Vagina (tissue), 2 donors: ENCODE measurements at places on chromosomes 2 and 18. TPM values are rescaled to one million over a fixed set of nuclear protein-coding genes. Genes with fewer than 3 reads are reported as not detected.

Gene SP5
- total RNA-seq: 1.7 TPM

Gene ZNF396
- total RNA-seq: 0.98 TPM

Gene TUBA4B
- total RNA-seq: not detected

GRCh38 chr2:177622521-177622920, 229.9 kb downstream of the AGPS start:
- no peaks in the 10 kb centered on the region for H3K27me3 ChIP-seq
- no peak overlapping the region for H3K27ac ChIP-seq
- H3K4me3 ChIP-seq: no peak overlapping the region
- H3K4me1 ChIP-seq: peaks cover 6% of the 10 kb centered on the region

- no peak overlapping the region for H3K4me3 ChIP-seq
- no peaks in the 10 kb centered on the region for H3K27me3 ChIP-seq
- H3K4me1 ChIP-seq: no peaks in the 10 kb centered on the region
- no peak overlapping the region for H3K27ac ChIP-seq
- no peaks in the 10 kb centered on the region for H3K36me3 ChIP-seq
- DNase-seq: peak; percentile 25
These were observed 384.0 kb downstream of the NBAS start for GRCh38 chr2:15177103-15177502.

- no peaks in the 10 kb centered on the region for H3K36me3 ChIP-seq
- peaks cover 37% of the 10 kb centered on the region for H3K4me1 ChIP-seq
- no peaks in the 10 kb centered on the region for H3K27me3 ChIP-seq
- no peak overlapping the region for H3K27ac ChIP-seq
These were observed 1.7 kb upstream of the TMEM185B start for GRCh38 chr2:120224735-120225548.

GRCh38 chr2:3639653-3640052, 18.3 kb upstream of the ALLC start:
- peak; percentile 58 for DNase-seq
- H3K27ac ChIP-seq: no peak overlapping the region
- no peaks in the 10 kb centered on the region for H3K36me3 ChIP-seq

DNA sequence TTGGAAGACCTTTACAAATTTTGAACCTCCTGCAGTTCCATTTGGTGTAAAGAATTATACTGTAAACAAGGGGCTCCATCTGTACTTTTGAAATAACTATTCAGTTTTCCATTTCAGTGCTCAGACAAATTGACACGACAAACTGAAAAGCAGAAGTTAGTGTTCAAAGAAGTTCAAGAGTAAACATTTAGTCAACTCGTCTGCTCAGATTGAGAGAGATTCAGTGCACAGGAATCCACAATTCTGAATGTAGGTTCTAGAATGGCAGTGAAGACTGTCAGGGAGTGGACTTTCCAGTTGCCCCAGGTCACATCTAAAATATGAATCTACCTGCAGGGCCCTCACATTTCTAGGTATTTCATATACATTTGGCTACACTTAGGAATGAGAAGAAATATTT, 322.3 kb upstream of the TCF4 start:
- H3K27ac ChIP-seq: no peak overlapping the region
- peaks cover 10% of the 10 kb centered on the region for H3K4me1 ChIP-seq
- H3K4me3 ChIP-seq: no peak overlapping the region
- no peak for DNase-seq

GRCh38 chr2:164651361-164651760, 30.1 kb upstream of the GRB14 start:
- no peak overlapping the region for H3K4me3 ChIP-seq
- H3K27me3 ChIP-seq: no peaks in the 10 kb centered on the region
- H3K27ac ChIP-seq: no peak overlapping the region
- no peak for DNase-seq
- H3K4me1 ChIP-seq: no peaks in the 10 kb centered on the region
- H3K36me3 ChIP-seq: no peaks in the 10 kb centered on the region

DNA sequence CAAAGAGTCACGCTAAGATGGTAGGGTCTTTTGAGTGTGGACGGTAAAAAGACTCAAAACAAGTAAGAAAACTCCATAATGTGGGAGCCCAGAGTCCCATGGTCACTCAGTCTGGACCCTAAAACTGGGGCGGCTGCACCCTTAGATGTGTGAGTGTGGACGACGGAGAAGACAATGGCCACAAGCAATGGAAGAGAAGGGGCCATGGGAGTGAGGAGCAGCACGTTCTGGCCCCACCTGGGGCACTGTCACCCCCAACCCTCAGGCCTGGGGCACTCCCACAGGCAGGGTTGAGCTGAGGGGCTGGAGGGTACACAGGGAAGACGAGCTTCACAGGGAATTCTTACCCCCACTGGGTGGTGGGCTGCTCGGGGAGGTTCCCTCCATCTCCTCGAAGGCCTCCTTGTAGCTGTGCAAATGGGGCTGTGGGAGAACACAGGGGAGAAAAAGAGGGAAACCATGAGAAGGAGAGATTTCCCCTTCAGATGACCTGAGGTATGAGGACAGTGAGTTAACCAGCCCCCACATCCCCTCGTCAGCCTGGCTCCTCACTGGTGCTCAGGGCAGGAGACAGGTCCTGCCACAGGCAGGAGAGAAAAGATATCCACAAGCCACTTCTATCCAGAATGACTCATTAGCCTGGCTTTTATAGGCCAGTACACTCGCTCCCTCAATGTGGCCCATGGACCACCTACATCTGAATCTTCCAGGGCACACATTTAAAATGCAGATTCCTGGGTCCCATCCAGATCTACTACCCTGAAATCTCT, 167.9 kb downstream of the TNS1 start:
- peaks cover 40% of the 10 kb centered on the region for H3K4me1 ChIP-seq
- no peak overlapping the region for H3K4me3 ChIP-seq
- H3K36me3 ChIP-seq: peaks cover 56% of the 10 kb centered on the region
- H3K27me3 ChIP-seq: no peaks in the 10 kb centered on the region

DNA sequence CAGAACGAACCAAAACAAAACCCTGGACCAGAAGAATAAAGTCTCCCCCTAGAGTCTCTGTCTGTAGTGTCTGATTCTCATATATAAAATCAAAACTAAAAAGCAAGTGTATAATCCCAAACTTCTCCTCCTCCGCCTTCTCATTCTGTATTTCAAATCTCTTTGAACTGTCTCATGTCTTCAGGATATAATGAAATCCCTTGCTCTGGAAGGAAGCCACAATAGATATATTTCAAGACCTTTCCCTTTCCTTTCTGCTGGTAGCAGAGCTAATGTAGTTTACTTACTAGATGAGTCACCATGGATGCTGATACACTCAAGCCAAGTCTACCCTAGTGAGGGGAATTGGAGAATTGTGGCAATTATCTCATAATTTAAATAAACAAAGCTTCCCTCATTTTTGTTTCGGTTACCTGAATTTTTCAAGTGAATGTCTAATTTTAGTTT, 33.5 kb upstream of the CCDC93 start:
- peaks cover 5% of the 10 kb centered on the region for H3K4me1 ChIP-seq
- no peaks in the 10 kb centered on the region for H3K36me3 ChIP-seq
- H3K4me3 ChIP-seq: no peak overlapping the region
- no peak for DNase-seq
- H3K27me3 ChIP-seq: no peaks in the 10 kb centered on the region
- no peak overlapping the region for H3K27ac ChIP-seq

DNA sequence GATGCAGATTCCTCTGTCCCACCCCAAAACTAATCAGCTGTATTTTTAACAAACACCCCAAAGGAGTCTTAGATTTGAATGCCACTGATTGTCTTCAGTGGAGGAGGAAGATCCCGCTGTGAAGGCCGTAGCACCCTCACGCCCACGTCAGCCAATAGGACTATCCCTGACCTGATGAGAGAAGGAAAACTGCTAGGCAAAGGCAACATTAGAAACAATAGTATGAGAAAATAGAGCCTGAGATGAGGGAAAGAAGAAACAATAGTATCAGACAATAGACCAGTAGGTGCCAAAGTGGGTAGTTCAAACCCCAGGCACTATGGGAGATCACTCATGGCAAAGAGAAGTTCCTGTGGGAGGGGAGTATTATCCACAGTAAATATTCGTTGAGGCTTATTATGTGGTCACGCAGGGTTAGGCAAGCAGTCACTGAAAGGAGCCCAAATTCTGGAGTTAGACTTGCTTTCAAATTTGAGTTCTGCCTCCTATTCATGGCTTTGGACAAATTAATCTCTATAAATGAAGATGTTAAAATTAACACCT, 2.8 kb downstream of the PCBP1 start:
- H3K36me3 ChIP-seq: no peaks in the 10 kb centered on the region
- H3K4me3 ChIP-seq: peak overlapping the region; percentile 91
- H3K27me3 ChIP-seq: no peaks in the 10 kb centered on the region
- H3K27ac ChIP-seq: peak overlapping the region; percentile 100
